ENCODE measurements at places on chromosomes 16 and 17.
A peak's percentile ranks its signal among the peaks of the same experiment; 100 is the strongest.

- no peak for DNase-seq
Observed at GRCh38 chr16:87306516-87306915, 10.7 kb downstream of the C16orf95 start.

DNA sequence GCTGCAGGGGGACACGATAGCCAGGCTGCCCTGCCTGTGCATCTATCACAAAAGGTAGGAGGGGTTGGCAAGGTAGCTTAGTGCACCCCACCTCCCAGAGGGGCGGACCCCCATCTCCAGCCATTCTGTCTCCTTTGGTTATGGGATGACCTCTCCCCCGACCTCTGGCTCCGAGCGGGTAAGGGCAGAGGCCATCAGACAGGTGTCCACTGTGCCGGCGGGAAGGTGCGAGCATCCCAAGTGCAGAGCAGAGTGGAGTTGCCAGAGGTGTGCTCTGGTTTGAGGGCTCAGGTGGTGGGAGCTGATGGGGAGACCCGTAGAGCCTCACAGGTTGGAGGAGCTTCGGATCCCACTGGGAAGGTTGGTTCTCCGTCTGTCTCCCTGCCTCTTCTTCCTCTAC is 11.7 kb downstream of the LDHD start:
- DNase-seq: no peak

DNA sequence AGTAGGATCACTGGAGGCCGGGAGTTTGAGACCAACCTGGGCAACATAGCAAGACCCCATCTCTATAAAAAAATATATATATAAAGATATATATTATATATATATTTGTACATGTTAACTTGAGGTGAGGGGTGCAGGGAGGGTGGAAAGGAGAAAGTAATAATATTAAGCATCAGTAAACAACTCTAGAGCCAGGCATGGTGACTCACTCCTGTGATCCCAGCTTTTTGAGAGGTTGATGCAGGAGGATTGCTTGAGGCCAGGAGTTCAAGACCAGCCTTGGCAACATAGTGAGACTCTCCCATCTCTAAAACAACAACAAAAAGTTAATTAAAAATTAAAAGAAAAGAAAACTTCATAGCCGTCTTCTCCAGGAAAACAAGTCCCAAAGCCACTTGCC is 61.7 kb upstream of the SMURF2 start:
- DNase-seq: no peak

- DNase-seq: peak; percentile 65
Observed at GRCh38 chr17:81094509-81095382, 59.8 kb downstream of the BAIAP2 start.

- DNase-seq: no peak
Observed at GRCh38 chr17:73760439-73760758, 116.2 kb upstream of the SDK2 start.

GRCh38 chr16:86621966-86622365 is 43.6 kb downstream of the FOXL1 start:
- no peak for DNase-seq

- no peak for DNase-seq
Observed at GRCh38 chr17:31389657-31390381, 1.7 kb upstream of the RAB11FIP4 start.

- no peak for DNase-seq
Observed at GRCh38 chr16:78727536-78727935, 628.1 kb downstream of the WWOX start.

GRCh38 chr16:11390573-11391495 is 45.6 kb downstream of the RMI2 start:
- no peak for DNase-seq

DNA sequence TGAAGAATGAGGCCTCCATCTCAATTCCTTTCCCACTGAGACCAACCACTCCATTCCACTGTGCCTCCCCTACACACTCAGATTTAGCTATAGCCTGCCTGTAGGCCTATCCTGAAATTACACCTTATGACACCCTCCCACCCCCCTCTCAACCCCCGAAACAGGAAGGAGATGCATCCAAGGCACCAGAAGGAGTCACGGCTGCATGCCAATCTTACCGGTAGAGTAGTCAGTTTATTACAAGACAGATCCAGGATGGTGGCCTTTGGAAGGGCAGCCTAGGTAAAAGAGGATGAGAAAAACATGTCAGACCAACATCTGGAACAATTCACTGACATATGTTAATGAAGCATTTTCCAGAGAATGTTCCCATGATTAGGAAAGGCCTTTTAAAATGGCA is 2.6 kb downstream of the LRRC59 start:
- no peak for DNase-seq

- no peak for DNase-seq
Observed at GRCh38 chr17:75927286-75927922, 13.4 kb downstream of the FBF1 start.

DNA sequence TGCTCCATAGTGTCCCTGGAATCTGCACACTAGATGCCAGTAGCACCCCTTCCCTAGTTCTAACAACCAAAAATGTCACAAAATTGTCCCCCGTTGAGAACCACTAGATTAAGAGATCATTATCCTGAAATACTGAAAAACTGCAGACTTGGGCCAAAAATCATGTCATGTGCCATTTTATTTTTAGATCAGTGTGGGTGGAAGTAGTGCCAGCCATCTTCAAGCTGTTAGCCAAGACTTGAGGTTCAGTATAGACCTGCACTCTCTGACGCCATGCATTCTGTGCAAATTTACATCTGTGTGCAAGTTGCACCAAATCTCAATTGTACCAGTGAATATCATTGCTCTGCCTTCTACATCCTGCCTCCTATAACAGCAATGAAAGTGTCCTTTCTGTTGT is 31.5 kb upstream of the NOL11 start:
- DNase-seq: no peak

- DNase-seq: no peak
Observed at GRCh38 chr17:32871746-32872145, 5.2 kb downstream of the MYO1D start.

DNA sequence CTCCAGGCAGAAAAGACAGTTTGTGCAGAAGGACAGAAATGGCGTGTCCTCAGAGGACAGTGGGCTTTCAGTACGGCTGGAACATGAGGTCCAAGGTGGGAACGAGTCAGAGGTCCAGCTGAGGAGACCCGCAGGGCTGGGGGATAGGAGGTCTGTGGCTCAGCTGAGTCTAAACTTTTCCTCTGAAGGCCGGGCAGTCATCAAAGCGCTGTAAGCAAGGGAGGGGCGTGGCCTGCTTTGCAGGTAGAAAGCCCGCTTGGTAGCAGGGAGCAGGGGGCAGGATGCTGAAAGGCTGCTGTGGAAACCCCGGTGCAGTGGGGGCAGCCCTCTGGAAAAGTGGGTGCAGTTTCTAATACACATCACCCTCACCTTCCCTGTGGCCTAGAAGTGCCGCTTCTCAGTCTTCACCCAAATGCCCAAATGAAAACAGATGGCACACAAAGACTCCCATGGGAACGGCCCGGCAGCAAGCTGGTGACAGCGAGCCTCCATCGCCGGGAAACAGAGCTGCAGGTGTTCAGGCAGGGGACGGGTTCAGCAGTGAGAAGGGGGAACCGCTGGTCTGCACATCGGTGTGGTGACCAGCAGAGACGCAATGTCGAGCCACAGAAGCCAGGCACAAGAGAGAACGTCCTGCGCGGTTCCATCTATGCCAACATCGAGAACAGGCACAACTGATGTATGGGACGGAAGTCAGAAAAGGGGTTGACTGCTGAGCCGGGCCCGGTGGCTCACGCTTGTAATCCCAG is 12.2 kb upstream of the OSGIN1 start:
- no peak for DNase-seq

DNA sequence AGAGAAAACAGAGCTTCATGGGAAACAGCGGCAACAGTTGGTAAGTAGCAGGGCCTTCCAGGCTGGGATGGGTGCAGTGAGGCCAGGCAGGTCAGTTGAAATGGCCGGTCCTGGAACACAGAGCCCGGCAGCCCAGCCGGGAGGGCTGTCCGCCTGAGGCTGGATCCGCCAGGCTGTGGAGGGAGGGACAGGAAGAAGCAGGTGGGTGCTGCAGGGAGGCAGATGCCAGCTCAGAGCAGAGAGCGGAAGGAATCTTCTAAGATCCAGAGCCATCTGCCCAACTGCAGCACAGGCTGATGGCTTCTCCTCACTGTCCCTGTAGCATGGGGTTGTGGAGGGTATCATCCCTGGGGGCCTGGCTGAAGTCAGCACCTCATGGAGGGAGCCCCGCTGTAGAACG is 599 bp downstream of the RNF112 start:
- DNase-seq: no peak

DNA sequence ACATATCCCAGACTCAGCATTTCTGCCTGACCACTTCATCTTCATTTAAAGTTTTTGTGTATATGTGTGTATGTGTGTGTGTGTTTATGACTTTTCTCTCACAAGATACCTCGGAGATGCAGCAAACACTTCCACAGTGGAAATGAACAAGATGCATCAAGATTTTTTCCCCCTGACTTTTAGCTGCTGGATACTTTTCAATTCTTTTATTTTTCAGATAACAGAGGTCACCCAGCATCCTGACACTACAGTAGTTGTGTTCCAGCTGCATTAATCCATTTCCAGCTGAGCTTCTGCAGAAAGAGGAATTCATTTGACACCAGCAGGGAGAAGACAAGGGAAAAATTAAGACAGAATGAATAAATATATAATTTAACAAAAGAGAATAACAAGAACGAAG is 130.2 kb upstream of the PSMD7 start:
- no peak for DNase-seq
